Mesenteric fat pad (tissue), 1 donor: ENCODE measurements at places on chromosomes 5 and 9. TPM values are rescaled to one million over a fixed set of nuclear protein-coding genes. Genes with fewer than 3 reads are reported as not detected.

Gene HEMGN
- not detected for total RNA-seq

Gene RGS3
- total RNA-seq = 116 TPM

Gene PLAC8L1
- 1.5 TPM for total RNA-seq

Gene KCNMB1
- 0.93 TPM for total RNA-seq

Gene GFPT2
- 187 TPM for total RNA-seq

Gene RPS23
- total RNA-seq = 1,552 TPM

Gene GPR150
- total RNA-seq = 0.32 TPM

Gene PKD2L2
- not detected for total RNA-seq

Gene STKLD1
- not detected for total RNA-seq

Gene NUTM2F
- total RNA-seq = not detected

Gene MSANTD3
- total RNA-seq = 22.7 TPM

Gene PCDHB3
- 3.6 TPM for total RNA-seq

Gene ARL14EPL
- not detected for total RNA-seq

Gene MYO10
- 21.2 TPM for total RNA-seq

Gene LEAP2
- 1.2 TPM for total RNA-seq

Gene IFNA21
- total RNA-seq = not detected

Gene QRFP
- not detected for total RNA-seq
